Astrocyte (in vitro differentiated cells and primary cell): ENCODE measurements at places on chromosomes 4 and X. TPM values are rescaled to one million over a fixed set of nuclear protein-coding genes. Genes with fewer than 3 reads are reported as not detected.

- no peaks in the 10 kb centered on the region for H3K36me3 ChIP-seq
- no peak overlapping the region for H3K4me3 ChIP-seq
- H3K27ac ChIP-seq: no peak overlapping the region
- no peak for DNase-seq
- H3K27me3 ChIP-seq: no peaks in the 10 kb centered on the region
Measured at GRCh38 chr4:148653681-148654080, 211.5 kb upstream of the NR3C2 start.

The ADGRG2 gene
- 0.09 TPM in 1 of 2 replicates, not detected in the other for total RNA-seq

The CNGA2 gene
- total RNA-seq: not detected in 2 replicates

DNA sequence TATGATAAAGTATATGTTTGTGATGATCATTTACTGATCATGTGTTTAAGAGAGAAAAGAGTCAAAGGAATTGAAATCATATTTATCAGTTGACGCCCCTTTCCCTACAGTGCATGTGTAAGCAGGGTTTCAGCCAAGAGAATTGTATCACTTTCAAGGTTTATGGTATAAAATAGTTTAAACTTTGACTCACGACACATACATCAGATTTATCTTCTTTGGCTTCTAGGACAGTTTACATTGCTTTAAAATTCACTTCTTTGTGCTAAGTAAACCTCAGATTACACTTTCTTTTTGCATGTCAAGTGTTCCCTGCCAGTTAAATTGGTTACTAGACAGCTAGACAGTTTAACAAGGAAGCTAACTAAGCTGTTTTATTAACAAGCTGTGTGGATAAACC is 86.3 kb upstream of the MYOZ2 start:
- H3K4me3 ChIP-seq: no peak overlapping the region
- H3K4me1 ChIP-seq: peaks cover 4% of the 10 kb centered on the region
- no peaks in the 10 kb centered on the region for H3K36me3 ChIP-seq
- DNase-seq: no peak

DNA sequence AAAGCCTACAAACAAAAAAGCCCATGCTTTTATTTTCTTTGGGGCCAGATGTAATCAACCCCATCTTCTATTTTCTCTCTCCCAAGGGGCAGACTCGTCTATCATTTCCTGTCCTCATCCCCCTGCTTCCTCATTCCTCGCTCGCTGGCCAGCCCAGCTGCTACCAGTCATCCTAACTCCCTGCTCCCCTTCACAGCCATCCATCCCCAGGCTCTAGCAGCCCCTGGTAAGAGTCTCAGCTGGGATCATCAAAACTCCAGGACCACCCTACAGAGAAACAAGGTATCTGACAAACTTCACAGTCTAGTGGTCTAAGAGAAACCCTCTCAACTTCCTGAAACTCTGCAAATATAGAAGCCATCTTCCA is 23.6 kb downstream of the SH3KBP1 start:
- H3K4me1 ChIP-seq: peaks cover 6% of the 10 kb centered on the region
- no peak for DNase-seq
- H3K4me3 ChIP-seq: no peak overlapping the region
- H3K36me3 ChIP-seq: no peaks in the 10 kb centered on the region
- H3K27me3 ChIP-seq: no peaks in the 10 kb centered on the region

DNA sequence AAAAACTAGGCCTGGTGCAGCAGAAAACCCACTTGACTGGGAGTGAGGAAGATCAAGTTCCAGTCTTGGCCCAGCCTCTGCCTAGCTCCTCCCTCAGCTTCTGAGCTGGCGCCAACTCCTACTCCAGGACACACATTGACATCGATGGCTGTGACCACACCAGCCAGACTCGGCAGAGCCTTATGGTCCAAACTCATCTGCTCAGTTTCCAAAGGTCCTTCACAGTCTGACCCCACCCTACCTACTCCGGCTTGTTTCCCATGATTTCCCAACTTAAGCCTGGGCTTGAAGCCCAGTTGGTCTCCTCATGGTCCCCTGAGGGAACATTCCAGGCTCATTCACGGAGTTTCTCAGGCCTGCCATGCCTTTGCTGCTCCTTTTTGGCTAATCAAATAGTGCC is 10.1 kb downstream of the ELF4 start:
- no peaks in the 10 kb centered on the region for H3K36me3 ChIP-seq
- H3K27ac ChIP-seq: no peak overlapping the region
- H3K27me3 ChIP-seq: no peaks in the 10 kb centered on the region
- DNase-seq: no peak
- no peaks in the 10 kb centered on the region for H3K4me1 ChIP-seq

- peaks cover 2% of the 10 kb centered on the region for H3K36me3 ChIP-seq
- H3K27me3 ChIP-seq: no peaks in the 10 kb centered on the region
- peaks cover 10% of the 10 kb centered on the region for H3K4me1 ChIP-seq
Measured at GRCh38 chrX:71251466-71251973, 2.4 kb downstream of the ZMYM3 start.

DNA sequence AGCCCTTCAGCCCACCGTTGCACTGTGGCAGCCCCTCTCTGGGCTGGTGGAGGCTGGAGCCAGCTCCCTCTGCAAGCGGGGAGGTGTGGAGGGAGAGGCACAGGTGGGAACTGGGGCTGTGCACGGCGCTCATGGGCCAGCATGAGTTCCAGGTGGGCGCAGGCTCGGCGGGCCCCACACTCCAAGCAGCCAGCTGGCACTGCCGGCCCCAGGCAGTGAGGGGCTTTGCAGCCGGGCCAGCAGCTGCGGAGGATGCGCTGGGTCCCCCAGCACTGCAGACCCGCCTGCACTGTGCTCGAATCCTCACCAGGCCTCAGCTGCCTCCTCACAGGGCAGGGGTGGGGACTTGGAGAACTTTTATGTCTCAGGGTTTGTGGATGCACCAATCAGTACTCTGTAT is 1354.8 kb upstream of the IGFBP7 start:
- no peak for DNase-seq
- H3K4me3 ChIP-seq: no peak overlapping the region
- H3K27ac ChIP-seq: no peak overlapping the region
- H3K27me3 ChIP-seq: no peaks in the 10 kb centered on the region
- no peaks in the 10 kb centered on the region for H3K4me1 ChIP-seq
- no peaks in the 10 kb centered on the region for H3K36me3 ChIP-seq

DNA sequence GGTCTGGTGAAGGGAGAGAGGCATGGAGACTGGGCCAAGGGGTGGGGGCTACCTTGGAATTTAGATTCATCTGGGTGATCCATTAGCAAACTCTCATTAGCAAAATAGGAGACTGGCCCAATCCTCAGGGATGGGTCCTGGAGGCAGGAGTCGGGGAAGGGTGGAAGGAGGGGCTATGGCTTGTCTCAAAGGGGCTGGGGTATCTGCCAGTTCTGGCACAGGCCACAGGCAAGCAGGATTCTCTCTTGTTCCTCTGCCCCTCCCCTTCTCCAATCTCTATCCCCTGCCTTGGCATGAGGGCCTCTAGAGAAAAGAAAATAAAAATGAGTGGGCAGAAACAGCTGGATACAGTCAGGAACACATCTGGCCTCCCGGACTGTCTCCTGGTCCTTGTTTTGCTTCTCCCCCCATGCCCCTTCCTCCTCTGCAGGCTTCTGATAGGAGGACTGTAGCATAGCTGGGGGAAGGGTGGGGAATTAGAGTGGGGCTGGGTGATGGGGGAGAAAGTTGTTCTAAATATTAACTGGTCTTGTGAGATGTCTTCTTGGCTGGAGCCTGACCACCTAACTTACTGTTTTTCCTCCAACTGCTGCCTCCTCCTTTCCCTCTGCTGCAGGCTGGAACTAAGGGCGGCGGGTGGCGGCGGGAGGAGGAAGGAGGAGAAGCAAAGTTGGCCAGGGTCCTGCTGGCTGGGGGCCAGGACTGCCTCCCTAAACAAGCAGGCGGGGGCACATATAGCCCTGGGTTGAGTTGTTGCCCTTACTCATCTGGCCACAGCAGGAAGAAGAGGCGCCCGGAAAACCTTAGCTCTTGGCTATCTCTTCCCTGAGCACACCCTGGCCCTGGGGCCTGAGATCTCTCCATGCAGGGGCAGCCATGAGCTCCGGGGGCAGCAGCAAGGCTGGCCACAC is 53.3 kb upstream of the LAS1L start:
- H3K27me3 ChIP-seq: no peaks in the 10 kb centered on the region
- no peak overlapping the region for H3K27ac ChIP-seq
- H3K36me3 ChIP-seq: no peaks in the 10 kb centered on the region
- no peaks in the 10 kb centered on the region for H3K4me1 ChIP-seq

GRCh38 chrX:25105221-25105620 is 89.5 kb upstream of the ARX start:
- no peak overlapping the region for H3K4me3 ChIP-seq
- DNase-seq: no peak
- H3K4me1 ChIP-seq: no peaks in the 10 kb centered on the region

DNA sequence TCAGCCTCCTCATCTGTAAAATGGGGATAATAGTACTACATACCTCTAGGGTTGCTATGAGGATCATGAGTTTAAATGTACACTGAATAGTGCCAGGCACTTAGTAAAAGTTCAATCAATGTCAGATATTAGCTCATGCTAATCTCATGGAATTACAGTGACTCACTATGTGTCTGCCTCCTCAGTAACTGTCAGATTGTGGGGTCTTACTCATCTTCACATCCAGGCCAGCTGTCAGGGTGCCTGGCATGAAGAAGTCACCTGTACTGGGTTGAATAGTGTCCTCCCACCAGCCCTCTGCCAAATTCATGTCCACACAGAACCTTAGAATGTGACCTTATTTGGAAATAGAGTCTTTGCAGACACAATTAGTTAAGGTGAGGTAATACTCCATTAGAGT is 54.3 kb upstream of the STIM2 start:
- no peaks in the 10 kb centered on the region for H3K4me1 ChIP-seq
- no peak overlapping the region for H3K27ac ChIP-seq
- DNase-seq: peak; percentile 17
- H3K27me3 ChIP-seq: no peaks in the 10 kb centered on the region
- H3K4me3 ChIP-seq: no peak overlapping the region

DNA sequence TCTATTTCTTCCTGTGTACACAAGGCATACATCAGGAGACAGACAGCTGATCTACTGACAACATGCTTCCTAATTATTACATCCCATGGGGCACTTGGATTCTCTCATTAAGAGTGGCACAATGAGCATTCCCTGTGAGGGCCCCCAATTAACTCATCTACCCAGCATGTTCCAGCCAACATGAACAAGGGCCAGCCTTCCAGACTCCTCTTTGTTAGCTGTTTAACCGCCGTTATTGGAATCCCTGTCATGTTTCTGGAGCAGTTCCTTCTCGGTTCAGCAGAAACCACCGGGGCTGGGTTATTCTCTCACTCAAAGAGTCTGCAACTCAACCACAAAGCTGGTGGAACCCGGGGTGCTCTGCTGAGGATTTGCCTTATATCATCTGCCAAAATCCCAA is 9.9 kb upstream of the GPM6B start:
- no peak overlapping the region for H3K4me3 ChIP-seq
- no peak for DNase-seq
- H3K4me1 ChIP-seq: no peaks in the 10 kb centered on the region
- H3K27me3 ChIP-seq: no peaks in the 10 kb centered on the region
- H3K36me3 ChIP-seq: no peaks in the 10 kb centered on the region

The TRIM75 gene
- not detected in 2 replicates for total RNA-seq
